Natural killer cell treated with Interleukin-12 subunit alpha and Interleukin-12 subunit beta and Interleukin-15 and Interleukin-18, amount 100 ng/mL, for 72 hours (primary cell): ENCODE measurements at places on chromosomes 2 and 18. TPM values are rescaled to one million over a fixed set of nuclear protein-coding genes. Genes with fewer than 3 reads are reported as not detected.

- no peak for DNase-seq
Measured at GRCh38 chr2:178998539-178998938, 51.4 kb downstream of the CCDC141 start.

DNA sequence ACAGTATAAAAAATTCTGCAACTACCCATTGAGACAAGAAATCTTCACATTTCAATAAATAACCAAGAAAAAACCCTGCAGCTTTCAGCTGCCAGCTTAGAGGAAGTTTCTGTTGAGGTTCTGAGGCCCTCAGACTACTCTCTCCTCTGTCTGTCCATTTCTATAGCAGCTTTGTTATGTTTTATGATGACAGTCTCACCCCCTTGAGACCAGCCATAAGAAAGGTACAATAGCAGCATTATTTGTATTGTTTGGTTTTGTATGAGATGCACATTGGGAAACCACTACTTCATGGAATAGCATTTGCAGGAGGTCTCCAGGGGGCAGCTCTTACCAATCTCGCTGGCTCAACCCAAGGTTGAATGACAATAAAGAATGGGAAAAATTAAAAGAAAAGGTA, 334.6 kb upstream of the VRK2 start:
- no peak for DNase-seq

GRCh38 chr2:38371235-38371634, 5.8 kb downstream of the ATL2 start:
- DNase-seq = no peak

DNA sequence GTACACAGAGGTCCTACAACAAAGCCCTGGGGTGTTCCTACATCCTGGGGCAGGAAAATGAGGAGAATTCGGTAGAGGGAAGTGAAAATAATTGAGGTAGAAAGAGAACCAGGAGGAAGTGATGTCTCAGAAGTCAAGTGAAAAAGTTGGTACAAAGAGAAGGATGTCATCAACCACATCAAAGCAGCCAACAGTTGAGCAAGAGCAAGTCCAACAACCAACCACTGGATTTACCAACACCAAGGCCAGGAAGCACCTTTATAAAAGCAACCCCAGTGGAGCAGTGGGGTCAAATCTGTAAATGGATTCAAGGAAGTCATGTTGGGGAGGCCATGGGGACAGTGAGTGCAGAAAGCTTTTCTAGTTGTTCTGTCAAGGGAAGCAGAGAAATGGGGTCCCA, 360.4 kb downstream of the ZNF516 start:
- DNase-seq = no peak

- DNase-seq = no peak
Measured at GRCh38 chr2:147855977-147856376, 11.1 kb downstream of the ACVR2A start.

TMEM169 gene
- total RNA-seq = 0.56 TPM

CNDP1 gene
- 0.57 TPM for total RNA-seq
